Islet precursor cell (in vitro differentiated cells): ENCODE measurements at places on chromosomes 4 and X.

DNA sequence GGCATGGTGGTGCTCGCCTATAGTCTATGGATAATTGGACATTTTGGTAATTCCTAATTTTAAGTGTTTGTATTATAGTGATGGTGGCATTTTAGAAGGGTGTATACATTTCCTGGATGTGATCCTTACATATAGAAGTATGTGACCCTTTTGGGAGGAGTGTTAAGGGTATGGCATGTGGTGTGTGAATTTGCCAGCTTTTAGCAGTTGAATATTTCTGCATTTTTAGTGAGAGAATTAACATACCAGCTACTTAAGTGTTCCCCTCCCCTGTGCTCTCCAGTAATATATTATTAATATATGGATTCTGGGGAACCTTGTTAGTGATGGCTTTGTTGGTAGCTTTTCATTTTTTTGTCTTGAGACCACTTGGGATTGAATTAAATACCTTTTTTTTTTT lies 55.3 kb downstream of the STAG2 start:
- DNase-seq, result no peak

GRCh38 chrX:11349661-11350337 lies 56.6 kb downstream of the AMELX start:
- no peak for DNase-seq

GRCh38 chr4:112119353-112119783 lies 25.9 kb upstream of the FAM241A start:
- DNase-seq, result no peak

DNA sequence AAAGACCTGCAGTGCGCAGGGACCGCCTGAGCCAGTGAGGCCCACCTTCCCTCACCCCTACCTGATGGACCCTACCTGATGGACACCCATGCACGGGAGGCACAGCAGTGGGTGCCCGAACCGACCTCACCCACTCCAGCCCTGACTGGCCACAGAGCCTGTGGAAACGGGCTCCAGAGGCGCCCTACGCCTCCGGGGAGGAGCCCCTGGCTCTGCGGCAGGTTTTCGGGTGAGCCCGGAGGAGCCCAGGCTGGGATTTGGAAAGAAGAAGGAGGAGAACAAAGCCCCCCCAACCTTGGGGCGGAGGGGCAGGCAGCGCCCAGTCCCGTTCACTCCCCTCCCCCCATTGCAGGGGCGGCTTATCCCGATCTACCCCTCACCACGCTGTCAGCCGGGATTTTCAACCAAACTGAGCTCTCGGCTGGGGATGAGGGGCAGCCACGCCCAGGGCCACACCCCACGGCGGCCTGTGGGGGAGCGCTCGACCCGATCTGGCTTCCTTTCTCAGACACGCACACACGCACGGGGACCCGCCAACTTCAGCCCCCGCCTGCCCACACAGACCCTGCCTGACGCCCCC lies 675 bp downstream of the L1CAM start:
- no peak for DNase-seq

DNA sequence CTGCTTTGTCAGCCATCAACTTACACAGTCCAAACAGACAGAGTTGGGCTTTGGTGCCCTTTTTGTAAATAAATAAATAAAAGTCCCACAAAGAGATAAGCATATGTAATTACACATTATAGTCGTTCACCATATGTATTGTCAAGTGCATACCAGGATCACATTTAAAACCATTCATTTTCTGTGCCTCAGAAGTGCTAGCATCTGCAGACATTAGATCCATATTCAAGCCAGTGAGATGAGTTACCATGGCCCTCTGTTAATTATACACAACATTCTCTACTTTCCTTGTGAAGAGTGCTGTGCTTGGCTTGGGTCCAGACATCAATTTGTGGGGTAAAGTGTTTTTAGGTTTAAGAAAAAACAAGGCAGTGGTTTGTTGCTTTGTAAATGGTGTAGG lies 76.8 kb downstream of the ENOX2 start:
- DNase-seq, result no peak

- peak; percentile 84 for DNase-seq
Observed at GRCh38 chrX:118156953-118157608, 40.5 kb upstream of the KLHL13 start.

DNA sequence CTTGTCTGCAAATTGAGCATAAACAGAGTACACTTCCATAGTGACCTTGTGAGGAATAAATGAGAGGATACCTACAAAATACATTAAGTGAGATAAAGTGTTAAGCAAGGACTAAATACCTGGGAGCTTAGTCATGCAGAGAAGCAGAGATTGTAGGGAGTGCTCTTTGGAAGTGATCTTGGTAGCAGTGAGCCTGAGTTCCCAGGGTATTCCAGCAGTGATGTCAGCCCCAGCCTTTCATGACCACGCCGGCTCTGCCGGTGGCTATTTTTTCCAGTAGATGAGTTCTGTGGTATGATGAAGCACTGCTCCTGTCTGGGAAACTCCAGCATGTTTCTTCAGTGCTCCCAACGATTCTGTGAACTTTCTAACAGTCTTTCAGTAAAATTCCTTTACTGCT lies 391.5 kb upstream of the IGFBP7 start:
- DNase-seq, result peak; percentile 95

DNA sequence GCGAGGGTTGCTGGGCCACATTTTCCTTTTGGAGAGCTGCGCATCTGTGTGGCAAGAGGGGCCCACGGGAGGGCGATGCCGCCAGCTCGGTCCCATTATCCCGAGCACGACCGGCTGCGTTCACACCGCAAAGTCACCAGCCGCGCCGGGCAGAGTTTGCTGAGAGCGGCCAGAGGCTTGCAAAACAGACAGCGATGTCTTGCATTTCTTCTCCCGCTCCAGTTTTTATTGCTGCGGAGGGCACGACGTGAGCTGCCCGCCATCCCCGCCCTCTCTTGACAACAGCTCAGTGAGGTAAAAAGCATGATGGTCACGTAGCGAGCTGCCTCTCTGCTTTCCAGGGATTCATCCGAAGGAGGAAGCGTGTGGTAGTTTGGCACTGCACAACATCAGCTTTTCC lies 102.1 kb upstream of the TENM3 start:
- peak; percentile 78 for DNase-seq
